SK-N-SH (cell line): ENCODE measurements at places on chromosomes 3 and 15. TPM values are rescaled to one million over a fixed set of nuclear protein-coding genes. Genes with fewer than 3 reads are reported as not detected.
A peak's percentile ranks its signal among the peaks of the same experiment; 100 is the strongest.

The ZWILCH gene
- polyA plus RNA-seq: 8.2 and 13.5 TPM in 2 replicates

The LTK gene
- polyA plus RNA-seq: 0.06 and 0.07 TPM in 2 replicates

The MTMR10 gene
- polyA plus RNA-seq: 6.4 and 8.0 TPM in 2 replicates

The SGO1 gene
- 1.6 and 2.2 TPM in 2 replicates for polyA plus RNA-seq

The MORC1 gene
- not detected in 2 replicates for polyA plus RNA-seq

The PLA2G4D gene
- not detected in 2 replicates for polyA plus RNA-seq

The IL16 gene
- polyA plus RNA-seq: 0.10 TPM in 1 of 2 replicates, not detected in the other

The MESP1 gene
- 0.52 and 0.74 TPM in 2 replicates for polyA plus RNA-seq

The ZNF660 gene
- polyA plus RNA-seq: 1.0 and 1.4 TPM in 2 replicates

The P2RY1 gene
- not detected in 2 replicates for polyA plus RNA-seq

The INSYN1 gene
- polyA plus RNA-seq: 3.6 and 3.7 TPM in 2 replicates

The PCLAF gene
- polyA plus RNA-seq: 35.0 and 46.0 TPM in 2 replicates

The PIERCE2 gene
- polyA plus RNA-seq: 2.5 and 2.9 TPM in 2 replicates

The FURIN gene
- 33.5 and 40.8 TPM in 2 replicates for polyA plus RNA-seq

The DNAH12 gene
- 0.03 and 0.05 TPM in 2 replicates for polyA plus RNA-seq

The GOLGA8G gene
- polyA plus RNA-seq: not detected in 2 replicates

The SLC25A36 gene
- polyA plus RNA-seq: 23.3 and 37.3 TPM in 2 replicates

The EFHB gene
- 0.50 and 0.58 TPM in 2 replicates for polyA plus RNA-seq

The COL8A1 gene
- 4.0 and 16.7 TPM in 2 replicates for polyA plus RNA-seq

The TRIM42 gene
- not detected in 2 replicates for polyA plus RNA-seq

GRCh38 chr3:132788301-132788671, 66.1 kb upstream of the NPHP3 start:
- DNase-seq: no peak

DNA sequence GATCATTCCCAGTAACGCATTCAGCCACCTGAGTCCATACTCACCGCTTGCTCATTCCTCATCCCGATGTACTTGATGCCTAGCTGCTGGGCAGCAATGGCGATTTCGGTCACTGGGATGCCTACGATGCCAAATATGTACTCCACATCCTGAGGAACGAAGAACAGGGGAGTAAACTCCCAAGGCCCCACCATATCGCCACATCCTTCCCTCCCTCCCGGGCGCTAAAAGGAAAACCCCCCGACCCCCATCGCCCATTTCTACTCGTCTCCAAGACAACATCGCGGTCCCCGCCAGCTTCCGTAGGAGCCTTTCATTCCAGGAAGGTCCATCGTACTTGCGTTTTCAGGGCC, 347 bp downstream of the HACL1 start:
- no peak for DNase-seq

- no peak for DNase-seq
These were observed 40.5 kb downstream of the ANO10 start for GRCh38 chr3:43581343-43581742.

DNA sequence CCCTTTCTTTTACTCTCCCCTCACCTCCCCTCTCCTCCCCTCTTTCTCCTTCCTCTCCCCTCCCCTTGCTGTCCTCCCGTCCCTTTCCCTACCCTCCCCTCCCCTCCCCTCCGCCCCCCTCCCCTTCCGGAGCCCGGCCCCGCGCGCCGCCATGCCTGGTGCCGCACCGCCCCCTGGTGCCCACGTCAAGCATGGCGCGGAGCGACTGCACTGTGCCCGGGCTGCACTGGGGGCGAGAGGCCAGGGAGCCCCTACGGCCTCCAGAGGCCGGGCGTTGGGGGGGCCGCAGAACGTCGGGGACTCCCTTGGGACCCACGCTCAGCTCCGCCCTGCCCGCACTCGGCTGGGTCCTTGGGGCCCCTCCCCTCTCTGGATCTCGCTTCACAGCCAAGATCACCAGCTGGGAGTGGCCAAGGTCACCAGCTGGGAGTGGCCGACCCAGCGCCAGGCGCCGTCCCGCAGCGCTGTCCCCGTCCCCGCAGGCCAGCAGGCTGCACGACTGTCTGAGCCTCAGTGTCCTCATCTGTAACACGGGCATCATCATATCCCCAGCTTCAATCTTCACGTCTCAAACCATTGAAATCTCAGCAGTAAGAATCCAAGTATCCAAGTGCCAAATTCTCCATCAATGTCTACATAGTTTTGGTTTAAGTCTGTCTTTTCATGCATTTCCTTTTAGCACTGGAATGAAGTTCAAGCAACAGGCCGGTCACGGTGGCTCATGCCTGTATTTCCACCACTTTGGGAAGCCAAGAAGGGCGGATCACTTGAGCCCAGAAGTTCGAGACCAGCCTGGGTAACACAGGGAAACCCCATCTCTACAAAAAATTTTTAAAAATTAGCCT, 42.5 kb downstream of the TPRA1 start:
- DNase-seq: peak; percentile 96

GRCh38 chr3:12588039-12589009, 31.4 kb downstream of the MKRN2 start:
- DNase-seq: no peak

- DNase-seq: no peak
These were observed 143.8 kb upstream of the IL12A start for GRCh38 chr3:159844801-159845261.

DNA sequence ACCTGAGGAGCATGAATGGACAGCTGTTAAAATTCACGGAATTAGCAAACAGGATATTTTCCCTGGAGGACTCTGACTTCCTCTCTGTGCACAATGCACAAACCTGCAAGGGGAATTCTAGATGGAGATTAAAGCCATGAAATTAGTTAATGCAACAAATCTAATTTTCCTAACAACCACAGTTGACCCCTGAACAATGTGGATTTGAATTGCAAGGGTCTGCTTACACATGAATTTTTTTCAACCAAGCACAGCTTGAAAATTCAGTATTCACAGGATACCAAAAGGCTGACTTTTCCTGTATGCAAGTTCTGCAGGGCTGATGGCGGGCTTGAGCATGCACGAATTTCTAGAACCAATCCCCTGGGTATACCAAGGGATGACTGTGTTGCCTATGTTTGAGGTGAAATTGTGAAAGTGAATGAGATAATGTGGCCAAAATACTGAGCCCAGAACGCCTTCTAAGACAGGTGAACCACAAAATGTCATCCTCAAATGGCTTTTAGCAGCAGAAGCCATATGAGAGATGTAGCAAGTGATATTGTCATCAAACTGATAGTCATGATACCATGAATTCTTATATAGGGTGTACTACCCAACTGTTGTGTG, 52.5 kb downstream of the COL8A1 start:
- no peak for DNase-seq

GRCh38 chr3:72196377-72196929, 411.5 kb upstream of the PROK2 start:
- no peak for DNase-seq

GRCh38 chr3:149464542-149465328, 9.8 kb upstream of the TM4SF4 start:
- no peak for DNase-seq

DNA sequence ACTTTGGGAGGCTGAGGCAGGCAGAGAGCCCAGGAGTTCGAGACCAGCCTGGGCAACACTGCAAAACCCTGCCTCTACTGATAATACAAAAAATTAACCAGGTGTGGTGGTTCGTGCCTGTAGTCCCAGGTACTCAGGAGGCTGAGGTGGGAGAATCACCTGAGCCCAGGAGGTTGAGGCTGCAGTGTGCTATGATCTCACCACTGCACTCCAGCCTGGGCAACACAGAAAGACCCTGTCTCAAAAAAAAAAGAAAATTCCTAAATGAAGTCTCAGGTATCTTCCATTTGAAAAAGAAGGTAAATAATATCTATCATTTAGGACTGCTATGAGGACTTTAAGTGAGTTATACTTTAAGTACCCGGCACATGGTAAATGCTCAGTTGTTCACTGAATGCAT, 2.9 kb downstream of the SMARCC1 start:
- no peak for DNase-seq

DNA sequence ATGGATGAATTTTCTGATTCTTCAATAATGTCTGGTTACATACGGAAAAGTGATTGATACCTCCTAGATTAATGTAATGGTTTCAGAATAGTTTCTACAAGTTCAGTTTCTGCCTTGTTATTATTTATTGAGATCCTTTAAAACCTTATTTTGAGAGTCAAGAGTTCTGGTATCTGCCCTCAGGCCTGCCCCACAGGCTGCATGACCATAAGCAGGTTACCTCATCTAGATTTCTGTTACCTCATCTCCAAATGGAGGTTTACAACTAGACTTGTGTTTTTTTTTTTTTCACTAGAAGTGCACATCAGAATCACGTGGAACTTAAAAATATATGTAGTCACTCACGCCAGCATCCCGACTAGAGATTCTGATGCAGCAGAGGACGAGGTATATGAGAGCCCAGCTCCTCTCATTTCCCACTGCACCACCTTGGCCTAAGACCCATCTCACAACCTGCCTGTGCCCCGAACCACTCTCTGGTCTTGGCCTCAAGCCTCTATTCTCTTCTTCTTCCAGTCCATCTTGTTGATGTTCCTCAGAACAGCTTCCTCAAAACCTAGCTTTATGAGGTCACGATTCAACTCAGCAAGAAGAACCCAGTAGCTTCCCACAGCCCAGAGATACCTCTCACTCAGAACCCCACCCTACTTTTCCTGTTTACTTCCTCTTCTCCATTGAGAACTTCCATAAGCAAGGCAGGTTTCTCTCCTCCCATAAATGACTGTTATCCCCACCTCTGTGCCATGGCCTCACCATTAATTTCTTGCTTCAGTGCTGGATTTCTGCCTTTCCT, 353.4 kb downstream of the CHST2 start:
- DNase-seq: no peak

DNA sequence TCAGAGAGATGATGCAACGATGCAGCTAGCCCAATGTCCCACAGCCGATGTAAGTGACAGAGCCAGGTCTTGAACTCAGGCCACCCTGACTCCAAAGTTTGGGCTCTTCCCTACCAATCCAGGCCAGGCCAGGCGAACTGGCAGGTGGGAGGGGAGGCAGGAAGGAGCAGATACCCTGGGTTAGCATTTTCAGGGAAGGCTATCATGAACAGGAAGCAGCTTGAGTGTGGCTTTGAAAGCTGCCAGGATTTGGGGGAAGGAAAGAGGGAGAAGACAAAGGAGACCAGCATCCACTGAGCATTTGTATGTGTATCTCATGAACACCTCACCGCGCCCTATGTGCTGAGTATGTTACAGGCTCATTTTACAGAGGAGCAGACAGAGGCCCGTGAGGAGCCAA, 38.8 kb downstream of the LMCD1 start:
- DNase-seq: no peak

- peak; percentile 61 for DNase-seq
These were observed 87.9 kb upstream of the LINGO1 start for GRCh38 chr15:77720655-77721054.

GRCh38 chr3:13110678-13111116, 37.5 kb upstream of the IQSEC1 start:
- DNase-seq: no peak

GRCh38 chr3:126752303-126753190, 48.5 kb downstream of the CHCHD6 start:
- peak; percentile 82 for DNase-seq

- peak; percentile 5 for DNase-seq
These were observed 44.7 kb downstream of the ATP11B start for GRCh38 chr3:182837855-182838454.

- DNase-seq: no peak
These were observed 241.0 kb downstream of the NSUN3 start for GRCh38 chr3:94303897-94304296.

DNA sequence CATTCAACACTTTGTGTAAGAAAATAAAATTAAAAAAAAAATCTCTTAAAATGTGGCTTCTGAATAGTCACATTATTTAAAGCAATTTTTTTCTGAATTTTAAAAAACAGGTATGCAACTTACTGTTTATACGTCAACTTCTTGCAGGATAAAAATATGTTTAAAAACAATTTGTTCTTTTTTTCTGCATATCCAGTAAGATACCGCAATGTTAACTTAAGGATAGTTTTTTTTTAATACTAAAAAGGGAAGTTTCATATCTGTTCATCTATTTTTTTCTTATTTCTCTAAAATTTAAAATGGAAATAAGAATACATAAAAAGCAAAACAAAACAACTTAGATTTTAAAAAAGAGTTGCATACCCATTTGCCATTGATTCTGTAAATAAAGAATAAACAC, 27.4 kb downstream of the GOLIM4 start:
- DNase-seq: no peak

GRCh38 chr3:52333869-52334557, 17.9 kb downstream of the DNAH1 start:
- DNase-seq: no peak

DNA sequence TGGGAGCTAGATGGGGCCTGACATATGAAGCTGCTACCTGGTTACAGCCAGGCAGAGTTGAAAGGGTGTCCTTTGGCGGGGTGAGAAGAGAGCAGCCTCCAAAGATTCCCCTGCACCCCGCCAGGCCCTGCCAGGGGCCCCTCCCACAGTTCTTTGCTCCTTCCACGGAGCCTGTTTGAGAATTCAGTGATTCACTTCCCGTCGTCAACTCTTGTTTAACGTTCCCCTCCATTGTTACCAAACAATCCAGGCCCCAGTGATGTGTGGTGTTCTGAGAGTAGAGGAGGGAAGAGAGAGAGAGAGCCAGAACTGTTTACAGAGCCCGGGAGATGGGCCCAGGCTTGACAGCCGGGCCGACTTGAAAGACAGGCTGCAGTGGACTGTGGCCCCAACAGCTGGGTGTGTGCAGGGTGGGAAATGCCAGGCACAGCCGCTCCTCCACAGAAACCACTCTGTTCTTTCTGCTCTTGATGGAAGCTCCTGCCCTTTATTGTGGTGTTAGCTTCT, 81.5 kb downstream of the SMAD3 start:
- no peak for DNase-seq

DNA sequence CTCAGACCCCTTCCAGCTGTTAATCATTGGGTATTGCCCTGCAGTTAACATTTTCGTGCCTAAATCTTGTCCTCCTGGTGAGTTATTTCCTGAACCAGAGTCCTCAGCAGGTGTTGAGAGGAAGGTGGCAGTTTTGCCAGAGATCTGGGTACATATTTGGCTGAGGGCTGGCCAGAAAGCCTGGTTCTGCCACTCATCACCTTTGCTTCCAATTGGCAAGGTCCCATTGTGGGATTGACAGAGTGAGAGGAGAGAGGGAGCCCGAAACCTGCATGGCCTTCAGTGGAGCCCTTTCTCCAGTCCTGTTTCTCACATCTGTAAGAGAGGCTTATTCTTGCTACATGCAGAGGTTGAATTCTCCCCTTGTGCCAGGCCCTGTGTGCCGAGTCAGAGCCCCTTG, 8.9 kb upstream of the TKT start:
- no peak for DNase-seq

- DNase-seq: no peak
These were observed 114.6 kb downstream of the TUSC7 start for GRCh38 chr3:116824208-116824607.

- DNase-seq: no peak
These were observed 25.8 kb upstream of the SCAANT1 start for GRCh38 chr3:63937661-63938651.

GRCh38 chr15:50979041-50979440, 70.6 kb downstream of the AP4E1 start:
- no peak for DNase-seq

DNA sequence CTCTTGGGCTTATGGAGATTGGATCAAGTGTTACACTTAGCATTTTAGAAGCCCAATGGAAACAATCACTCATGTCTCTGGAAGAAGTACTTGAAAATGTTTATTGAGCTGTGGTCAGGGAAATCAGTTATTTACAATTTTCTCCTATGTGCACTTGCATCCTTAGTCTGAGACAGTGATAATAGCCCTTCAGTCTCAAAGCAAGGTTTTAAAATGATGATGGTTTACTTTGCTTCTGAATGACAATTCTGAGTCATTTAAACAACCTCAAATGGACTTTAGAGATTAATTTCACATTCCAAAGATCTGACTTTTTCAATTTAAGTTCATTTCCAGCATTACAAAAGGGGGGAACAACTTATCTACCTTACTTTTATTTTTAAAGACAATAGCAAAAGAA, 20.1 kb downstream of the TIPARP start:
- DNase-seq: no peak
